CD4-positive, alpha-beta T cell treated with Interleukin-1 beta for 1 hour (primary cell): ENCODE measurements at places on chromosomes 1 and 21.

DNA sequence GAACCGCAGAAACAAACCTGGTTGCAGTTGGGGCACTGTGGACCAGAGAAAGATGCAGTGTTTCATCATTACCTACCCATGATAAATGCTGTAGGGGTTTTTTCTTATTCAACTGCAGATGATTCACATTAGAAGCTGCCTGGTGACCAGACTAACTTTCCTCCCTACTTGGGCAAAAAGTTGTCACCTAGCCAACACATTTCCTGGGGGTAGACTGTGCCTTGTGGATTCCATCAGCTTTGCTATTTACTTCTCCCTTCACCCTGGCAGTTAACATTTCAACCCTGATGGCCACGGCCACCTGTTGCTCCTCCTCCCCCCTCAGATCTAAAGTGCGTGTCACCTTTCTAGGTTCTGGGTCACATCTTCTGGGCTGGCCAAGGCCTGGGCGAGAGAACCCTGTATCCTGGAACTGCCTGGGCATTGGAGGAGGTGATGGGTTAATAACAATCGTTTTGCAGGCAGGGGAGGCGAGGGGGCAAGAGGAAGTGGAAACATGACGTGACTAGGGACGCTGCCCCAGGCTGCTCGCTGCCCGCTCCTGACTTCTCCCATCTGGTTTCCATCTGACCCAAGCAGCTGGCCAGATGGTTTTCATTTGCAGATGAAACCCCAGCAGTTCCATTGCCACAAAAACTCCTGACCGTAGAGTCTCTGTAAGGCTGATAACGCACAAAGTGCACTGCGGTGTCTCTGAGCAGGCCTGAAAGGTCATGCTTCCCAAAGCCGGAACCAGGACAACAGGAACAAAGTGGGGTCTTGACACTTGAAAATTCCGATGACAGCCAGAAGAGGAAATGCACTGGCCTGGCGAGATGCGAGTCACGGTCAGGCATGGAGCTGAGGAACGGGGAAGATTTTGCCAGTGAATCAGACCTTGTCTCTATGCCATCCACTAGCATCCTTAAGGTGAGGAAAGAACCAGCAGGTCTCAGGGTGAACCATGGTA, 36.6 kb downstream of the CAPZB start:
- DNase-seq, result no peak

DNA sequence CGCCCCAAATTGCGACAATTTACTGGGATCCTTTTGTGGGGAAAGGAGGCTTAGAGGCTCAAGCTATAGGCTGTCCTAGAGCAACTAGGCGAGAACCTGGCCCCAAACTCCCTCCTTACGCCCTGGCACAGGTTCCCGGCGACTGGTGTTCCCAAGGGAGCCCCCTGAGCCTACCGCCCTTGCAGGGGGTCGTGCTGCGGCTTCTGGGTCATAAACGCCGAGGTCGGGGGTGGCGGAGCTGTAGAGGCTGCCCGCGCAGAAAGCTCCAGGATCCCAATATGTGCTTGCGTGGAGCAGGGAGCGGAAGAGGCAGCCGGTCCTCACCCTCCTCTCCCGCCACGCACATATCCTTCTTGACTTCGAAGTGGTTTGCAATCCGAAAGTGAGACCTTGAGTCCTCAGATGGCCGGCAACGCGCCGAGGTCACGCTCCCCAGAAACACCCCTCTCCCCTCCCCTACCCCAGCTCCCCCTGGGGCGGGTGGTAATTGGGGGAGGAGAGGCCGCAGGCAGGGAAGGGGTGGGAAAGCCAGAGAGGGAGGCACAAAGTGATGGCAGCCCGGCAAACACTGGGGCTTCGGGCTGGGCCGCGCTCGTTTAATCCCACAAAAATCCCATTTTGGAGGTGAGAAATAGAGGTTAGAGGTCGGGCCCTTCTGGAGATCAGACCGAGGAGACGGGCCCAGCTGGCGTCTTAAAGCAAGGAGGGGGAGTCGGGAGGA, 6.2 kb downstream of the SIM2 start:
- DNase-seq, result no peak

DNA sequence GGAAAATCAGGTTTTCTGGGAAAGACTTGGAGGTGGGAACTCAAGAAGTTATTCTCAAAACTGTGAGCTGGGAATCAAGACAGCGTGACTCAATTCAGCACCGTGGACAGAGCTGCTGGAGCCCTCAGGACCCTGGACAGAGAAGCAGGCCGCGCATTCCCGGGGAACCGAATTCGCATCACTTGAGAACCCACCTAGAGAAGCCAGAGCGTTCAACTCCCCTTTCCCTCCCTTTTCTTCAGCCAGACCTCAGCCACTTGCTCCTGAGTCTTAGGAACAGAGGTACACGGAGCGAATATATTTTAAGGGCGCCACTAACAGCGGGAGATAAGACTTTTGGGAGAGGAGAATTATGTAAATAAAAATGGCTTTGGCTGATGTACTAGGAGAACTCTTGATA, 2.0 kb upstream of the LIN28A start:
- DNase-seq, result peak; percentile 80

DNA sequence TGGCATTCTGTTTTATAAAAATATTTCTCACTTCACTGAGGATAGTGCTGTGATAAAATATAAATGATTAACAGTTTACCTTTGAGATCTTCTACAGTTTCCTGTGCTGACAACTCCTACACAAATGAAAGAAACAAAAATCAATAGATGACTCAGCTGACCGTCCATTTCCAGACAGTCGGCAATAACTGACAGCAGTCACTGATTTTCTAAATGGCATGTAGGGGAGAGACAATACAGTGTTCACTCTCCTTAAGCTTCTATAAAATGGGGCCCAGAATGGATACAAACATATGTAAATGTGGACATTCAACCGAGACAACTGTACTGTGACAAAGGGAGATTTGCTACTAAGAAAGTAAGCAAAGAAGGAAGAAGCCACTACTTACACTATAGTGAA, 34.3 kb downstream of the PCNX2 start:
- DNase-seq, result no peak

GRCh38 chr1:191895462-191896058, 262.7 kb upstream of the RGS18 start:
- DNase-seq, result no peak

DNA sequence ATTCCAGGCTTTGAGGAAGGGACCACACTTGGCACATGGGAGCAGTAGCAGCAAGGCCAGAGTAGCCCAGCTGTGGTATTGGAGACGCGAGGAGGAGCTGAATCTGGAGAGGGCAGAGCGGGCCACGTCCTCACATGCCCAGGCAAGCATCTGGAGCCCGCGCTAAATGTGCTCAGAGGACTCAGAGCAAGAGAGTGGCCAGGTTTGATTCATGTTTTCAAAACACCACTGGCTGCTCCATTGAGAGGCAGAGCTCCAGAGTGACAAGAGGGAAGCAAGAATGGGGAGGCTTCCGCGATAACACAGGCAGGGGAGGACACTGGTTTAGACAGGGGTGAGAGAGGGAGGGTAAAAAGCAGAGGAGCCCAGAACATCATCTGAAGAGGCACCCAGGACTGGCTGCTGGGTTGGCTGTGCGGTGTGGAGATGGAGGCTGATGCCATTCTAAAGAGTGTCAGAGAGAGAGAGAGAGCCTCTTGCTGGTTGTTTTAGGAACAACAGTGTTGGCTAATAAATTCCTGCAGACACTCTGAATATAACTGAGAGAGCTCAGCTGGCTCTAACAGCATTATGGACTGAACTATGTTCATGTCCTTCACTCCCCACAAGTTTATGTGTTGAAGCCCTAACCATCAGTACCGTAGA, 32.3 kb downstream of the RCAN1 start:
- DNase-seq, result no peak

DNA sequence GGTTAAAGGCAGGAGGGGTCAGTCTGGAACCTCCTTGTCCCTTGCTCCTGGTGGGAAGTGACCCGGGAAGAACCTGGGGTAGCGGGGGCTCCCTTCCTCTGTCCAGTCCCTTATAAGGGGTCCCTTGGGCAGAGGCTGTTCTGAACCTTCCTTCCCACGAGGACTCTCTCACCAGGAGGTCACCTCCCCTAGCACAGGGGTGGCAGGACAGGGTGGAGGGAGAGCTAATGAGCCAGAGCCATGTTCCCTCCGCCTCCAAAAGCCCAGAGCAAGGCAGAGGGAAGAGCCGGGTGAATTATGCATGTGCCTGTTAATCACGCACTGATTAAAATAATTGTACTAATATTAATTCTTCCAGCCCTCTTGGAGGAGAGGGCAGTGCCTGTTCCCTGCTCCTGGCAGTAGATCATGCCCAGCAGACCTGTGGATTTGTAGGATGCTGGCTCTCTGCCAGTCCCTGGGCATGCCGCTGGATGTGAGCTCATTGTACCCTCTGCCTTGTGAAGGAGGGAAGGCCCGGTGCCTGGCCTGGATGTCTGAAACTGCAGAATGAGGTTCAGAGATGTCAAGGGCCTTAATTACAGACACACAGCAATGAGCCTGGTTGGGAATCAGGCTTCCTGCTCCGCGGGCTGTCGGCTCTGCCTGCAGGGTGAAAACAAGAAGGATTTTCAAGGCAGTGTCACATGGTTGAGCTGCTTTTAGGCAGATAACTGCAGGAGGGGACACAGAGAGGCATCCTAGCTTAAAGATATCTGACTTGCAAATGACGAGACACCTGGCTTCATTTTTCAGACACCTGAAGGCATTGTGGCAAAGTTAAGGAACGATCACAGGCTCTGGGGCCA, 68.2 kb downstream of the IGSF21 start:
- DNase-seq, result no peak
